ENCODE measurements at places on chromosomes 6 and 20. TPM values are rescaled to one million over a fixed set of nuclear protein-coding genes. Genes with fewer than 3 reads are reported as not detected.

The ABHD16B gene
- not detected for total RNA-seq

DNA sequence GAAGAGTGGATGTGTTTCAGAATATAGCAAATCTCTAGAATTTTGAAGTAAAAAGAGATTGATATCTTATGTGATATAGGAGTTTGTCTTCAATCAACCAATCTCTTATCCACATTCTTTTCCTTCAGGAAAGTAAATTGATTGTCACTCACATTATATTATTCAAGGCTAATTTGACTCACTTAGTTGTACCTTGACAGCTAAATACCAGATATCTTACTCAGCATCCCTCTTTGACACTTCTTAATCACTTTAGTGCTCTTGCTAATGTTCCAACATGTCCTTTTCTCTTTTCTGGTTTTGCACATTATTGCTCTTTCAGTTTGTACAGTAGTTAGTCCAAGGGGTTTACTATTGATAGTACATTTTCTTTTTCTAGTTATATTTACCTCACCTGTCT lies 286.9 kb upstream of the PTCHD4 start:
- DNase-seq = no peak

The EPPIN gene
- total RNA-seq = not detected

- peak; percentile 61 for DNase-seq
These were observed 28.5 kb upstream of the PIM1 start for GRCh38 chr6:37141281-37142049.

DNA sequence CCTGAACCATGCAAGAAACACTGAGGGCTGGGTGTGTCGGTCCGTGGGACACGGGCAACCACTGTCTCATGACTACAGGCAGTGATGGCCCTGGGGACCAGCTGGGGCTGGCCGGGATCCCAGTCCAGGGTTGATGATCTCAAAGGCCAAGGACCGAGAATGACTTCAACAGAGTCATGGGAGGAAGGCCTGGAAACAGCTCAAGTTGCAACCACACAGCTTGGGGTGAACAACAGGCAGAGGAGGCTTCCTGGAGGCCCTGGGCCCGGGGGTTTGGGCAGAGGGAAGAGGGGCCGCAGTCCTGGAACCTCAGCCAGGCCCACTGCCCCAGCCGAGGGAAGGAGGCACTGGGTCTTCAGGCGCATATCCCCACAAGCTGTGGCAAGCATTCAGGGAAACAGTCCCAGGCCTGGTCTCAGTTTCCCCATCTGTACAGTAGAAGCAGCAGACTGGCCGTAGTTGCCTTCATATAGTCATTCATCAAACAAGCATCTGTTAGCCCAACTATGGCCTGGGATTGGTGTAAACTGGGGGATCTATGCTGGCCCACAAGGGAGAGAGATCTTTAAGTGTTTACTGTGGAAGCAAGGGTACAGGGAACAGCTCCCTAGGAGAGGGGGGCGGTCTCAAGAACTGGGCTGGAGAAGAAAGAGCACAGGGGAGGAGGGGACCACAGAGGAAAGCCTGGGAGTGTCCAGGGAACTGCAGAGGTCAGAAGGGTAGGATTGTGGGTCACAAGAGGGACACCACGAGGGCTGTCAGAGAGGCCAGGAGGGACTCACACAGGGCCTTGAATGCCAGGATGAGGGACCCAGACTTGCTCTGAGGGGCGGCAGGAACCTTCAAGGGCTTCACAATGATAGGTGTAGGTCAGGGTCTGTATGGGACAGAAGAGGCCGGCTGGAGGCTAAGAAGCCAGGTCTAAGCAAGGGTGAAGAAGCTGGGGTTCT lies 2.1 kb downstream of the MYL9 start:
- DNase-seq = no peak

The TRIM40 gene
- not detected for total RNA-seq

DNA sequence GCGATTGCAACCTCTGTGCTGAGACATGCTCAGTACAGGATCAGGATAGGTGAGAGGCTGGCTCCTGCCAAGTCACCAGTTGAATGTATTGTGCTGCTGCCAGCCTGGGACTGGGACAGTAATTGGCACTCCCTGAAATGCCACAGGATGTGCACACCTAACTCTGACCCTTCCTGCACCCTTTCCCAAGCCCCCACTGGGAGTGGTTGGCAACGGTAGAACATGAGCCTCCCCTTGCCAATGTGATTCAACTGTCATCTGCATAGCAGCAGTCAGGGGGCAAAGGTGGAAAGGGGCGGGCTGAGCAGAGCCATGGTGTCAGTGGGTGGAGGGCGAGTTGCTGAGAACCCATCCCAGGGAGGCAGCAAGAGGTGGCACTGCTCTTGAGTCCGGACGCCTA lies 15.4 kb downstream of the SPINT3 start:
- DNase-seq = no peak

GRCh38 chr6:147648916-147649315 lies 140.4 kb downstream of the SAMD5 start:
- no peak for DNase-seq

DNA sequence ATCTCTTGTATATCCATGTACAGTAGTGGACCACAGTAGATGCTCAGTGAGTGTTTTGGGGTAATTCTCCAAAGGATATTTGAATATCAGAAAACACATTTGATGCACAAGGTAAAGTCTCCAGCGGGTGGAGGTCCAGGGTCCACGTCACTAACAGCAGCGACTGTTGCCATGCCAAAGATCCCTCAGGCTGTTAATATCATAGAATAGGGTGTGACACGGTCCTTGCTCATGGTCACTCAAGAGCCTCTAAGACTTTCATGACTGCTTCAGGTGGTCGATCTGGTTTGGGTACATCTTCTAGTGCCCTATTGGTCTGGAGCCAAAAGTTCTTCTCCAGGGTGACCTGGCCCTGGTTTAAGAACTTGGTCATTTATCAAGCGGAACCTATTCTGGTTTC lies 90.8 kb downstream of the OLIG3 start:
- no peak for DNase-seq

DNA sequence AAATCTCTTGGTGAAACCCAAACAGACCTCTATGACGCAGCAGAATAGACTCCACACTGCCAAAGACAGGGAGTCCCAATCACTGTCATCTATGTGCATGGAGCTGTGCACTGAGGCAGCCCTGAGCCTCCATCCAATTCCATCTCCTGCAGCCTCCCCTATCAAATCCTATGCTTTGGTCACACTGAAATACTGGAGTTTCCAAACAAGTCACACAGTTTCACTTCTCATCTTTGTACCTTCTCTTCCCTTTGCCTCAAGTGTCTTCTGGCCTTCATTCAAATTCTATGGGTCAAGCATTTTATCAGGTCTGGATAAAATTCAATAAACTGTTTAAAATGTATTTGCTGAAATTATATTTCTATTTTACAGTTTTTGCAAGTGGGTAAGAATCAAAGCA lies 38.5 kb downstream of the FBXL4 start:
- DNase-seq = no peak

GRCh38 chr6:41463062-41463930 lies 82.9 kb upstream of the FOXP4 start:
- DNase-seq = peak; percentile 51

GRCh38 chr6:47677381-47678100 lies 20.8 kb upstream of the ADGRF4 start:
- DNase-seq = no peak

The DACT2 gene
- total RNA-seq = not detected

The LAMA5 gene
- 0.78 TPM for total RNA-seq

The RIPK1 gene
- 18.6 TPM for total RNA-seq

GRCh38 chr6:52900536-52900935 lies 9.0 kb downstream of the GSTA3 start:
- no peak for DNase-seq

DNA sequence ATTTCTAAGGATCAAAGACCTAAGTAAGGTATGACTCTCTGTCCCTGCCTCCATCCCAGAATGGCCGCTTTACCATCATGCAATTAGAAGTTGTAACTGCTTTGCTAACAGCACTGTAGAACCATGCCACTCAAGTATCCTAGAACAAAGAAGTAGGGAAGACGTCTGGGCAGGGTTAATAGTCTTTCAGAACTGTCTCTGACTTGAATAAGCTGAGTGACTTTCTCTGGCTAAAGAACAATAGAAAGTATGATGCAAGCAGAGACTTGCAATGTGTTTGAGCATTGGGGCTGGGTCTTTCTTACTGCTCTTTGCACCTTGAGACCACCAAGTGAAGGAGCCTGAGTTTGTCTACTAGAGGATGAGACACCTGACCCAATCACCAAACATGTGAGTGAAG lies 279.6 kb upstream of the JAG1 start:
- DNase-seq = no peak

GRCh38 chr6:163457637-163458561 lies 43.4 kb downstream of the QKI start:
- DNase-seq = peak; percentile 17

The PPP1R16B gene
- 111 TPM for total RNA-seq

DNA sequence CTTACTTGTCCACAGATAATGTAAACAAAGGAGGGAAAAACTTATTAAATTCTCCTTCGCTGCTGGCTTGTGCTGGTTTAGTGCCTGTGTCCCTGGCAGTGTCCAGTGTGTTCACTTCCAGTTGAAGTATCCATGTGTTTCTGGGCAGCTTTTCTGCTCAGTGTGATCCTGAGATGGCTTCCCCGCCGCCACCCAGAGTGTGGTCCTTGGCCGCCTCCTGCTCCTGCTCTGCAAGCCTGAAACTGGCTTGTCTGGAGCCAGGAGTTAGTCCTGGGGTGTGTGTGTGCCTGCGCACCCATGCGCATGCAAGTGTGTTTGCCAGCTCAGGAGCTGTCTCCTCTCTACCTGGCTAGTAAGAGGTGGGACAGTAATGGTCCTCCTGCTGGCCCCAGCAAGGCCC lies 7.2 kb downstream of the BTBD3 start:
- DNase-seq = no peak
